ENCODE measurements at places on chromosomes 3 and 15. TPM values are rescaled to one million over a fixed set of nuclear protein-coding genes. Genes with fewer than 3 reads are reported as not detected.

TASOR gene
- total RNA-seq, result 85.2 TPM

GABRG3 gene
- not detected for total RNA-seq

ITIH4 gene
- 16.3 TPM for total RNA-seq

EBLN2 gene
- 8.3 TPM for total RNA-seq

GRCh38 chr3:194664857-194665256, 7.1 kb downstream of the LSG1 start:
- DNase-seq, result no peak

DNA sequence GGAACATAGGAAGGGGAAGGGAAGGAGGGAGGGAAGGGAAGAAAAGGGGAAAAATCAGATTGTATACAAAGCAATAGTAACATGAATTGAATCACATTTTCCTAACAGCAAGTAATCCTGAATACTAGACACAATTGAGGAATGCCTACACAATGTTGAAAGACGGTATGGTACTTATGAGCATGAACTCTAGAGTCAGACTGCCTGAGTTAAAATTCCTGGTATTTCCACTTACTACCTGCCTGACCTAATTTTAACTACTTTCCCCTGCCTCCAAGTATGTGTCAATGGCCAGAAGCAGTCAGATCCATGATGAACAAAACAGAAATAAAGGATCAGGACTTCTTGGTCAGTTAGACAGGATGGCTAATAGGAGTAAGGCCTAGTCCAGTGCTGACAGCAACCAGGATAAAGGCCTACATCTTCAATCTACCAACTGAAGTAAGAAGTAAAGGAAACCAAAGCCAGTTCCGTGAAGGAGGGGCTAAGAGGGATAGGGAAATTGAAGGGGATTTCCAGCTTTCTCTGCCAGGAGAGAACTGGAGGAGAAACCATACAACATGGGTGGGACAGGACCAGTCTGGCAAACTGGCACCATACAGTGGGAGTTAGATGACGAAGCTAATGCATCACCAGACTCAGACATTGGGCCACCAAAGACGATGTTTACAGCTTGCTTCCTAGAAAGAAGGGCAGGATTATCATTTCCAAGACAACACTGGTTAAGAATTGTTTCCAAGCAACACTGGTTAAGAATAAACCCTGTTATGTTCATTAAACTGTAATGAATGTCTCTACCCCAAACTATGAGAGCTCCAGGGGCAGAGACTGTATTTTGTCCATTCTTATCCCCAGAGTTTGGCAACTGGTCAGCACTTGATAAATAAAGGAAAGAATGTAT, 151.6 kb upstream of the UBE2E2 start:
- no peak for DNase-seq

DNA sequence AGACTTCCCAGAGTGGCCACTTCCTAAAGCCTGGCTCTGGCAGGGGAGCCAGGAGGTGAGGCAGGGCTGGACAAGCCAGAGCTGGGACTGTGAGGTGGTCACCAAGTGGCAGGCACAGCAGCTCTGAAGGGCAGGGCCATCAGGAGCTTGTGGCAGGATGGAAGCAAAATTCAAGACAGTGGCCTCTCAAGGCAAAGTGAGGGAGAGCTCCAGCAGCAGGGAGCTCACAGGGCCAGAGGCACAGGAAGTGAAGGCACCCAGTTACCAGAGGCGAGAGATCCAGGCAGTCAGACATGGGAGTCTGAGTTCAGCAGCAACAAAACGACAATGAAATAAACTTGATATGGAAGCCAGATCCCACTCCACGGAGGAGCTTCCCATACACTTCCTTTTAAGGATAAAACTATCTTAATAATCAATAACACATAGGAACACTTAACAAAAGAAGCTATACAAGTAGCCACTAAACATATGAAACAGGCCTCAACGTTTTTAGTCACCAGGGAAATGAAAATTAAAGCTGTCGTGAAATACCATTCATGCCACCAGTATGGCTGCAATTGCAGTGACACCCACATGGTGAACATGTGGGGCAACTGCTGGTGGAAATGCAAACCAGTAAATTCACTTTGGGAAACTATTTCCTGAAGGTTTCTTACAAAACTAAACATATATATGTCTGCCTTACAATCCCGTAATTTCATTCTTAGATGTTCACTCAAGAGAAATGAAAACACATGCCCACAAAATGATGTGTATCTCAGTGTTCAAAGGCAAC, 35.4 kb upstream of the TMEM158 start:
- DNase-seq, result no peak

DNA sequence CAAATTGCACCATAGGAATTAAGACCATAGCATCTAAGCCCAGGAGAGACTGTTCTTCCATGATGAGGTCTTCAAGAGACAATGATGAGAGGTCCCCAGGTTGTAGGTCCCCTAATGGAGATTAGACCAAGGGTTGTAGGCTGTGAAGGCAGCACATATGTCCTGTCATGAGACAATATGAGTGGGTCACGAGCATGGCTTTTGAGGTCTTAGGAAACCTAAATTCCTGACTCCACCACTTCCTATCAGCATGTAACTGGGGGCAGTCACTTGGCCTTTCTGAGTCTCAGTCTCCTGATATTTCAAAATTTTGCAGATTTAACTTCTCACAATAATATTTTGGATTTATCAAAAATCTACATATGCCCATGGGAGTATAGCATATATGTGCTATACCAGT, 31.3 kb downstream of the STAC start:
- DNase-seq, result no peak

DNA sequence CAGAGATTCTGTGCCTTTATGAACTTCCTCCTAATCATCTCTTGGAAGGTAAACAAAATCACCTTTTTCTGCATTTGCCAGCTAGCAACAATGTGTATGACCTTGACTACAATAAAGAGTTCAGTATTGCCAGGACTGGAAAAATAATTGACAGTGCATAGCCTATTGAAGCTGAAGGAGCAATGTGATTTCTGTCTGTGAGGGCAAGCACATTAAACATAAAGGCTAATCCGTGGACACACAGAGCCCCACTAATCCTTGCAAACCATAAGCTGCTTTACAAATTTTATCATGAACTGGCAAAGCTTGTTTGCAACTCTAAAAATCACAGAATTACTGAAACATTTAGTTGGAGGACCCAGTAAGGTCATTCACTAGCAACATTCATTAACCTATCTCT, 563.8 kb downstream of the PYDC2 start:
- DNase-seq, result no peak

GRCh38 chr3:58857402-58857801, 190.8 kb upstream of the FAM3D start:
- no peak for DNase-seq

DNA sequence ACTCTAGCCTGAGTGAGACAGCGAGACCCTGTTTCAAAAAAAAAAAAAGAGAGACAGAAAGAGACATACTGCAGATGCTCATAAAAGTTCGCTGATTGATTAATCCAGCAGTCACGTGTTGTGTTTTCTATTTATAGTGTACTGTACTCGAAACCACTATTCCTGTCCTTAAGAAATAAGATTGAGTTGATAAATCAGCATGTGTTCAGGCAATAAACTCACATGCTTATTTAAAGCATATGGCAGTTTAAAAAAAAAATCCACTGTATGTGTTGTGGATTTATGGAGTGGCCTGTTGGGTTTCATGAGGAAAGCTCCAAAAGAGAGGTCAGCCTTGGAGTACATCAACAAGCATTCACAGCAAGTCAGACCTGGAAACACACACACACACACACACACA, 17.7 kb downstream of the RPL22L1 start:
- DNase-seq, result no peak

GRCh38 chr3:124694486-124694885, 35.8 kb upstream of the UMPS start:
- no peak for DNase-seq
